ENCODE measurements at places on chromosomes 12 and 14.

- DNase-seq: no peak
Observed at GRCh38 chr12:125092872-125093680, 27.8 kb downstream of the AACS start.

DNA sequence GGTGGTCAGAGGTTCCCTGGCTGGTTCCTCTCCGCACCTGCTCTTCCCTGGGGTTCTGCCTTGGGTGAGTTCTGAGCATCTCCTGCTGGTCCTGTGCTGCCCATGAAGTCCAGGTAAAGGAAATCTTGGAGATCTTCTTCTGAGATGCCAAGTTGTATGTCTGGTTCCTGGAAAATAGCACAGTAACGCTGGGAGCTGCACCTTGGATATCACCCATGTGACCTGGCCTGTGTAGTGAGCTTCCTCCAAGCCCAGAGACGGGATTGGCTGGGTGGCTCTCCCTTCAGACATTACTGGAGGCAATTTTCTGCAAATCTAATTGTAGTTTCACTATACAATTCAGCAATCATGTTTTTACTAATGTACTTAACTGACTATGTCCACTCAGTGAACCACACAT is 1281.1 kb downstream of the TMEM121 start:
- no peak for DNase-seq

DNA sequence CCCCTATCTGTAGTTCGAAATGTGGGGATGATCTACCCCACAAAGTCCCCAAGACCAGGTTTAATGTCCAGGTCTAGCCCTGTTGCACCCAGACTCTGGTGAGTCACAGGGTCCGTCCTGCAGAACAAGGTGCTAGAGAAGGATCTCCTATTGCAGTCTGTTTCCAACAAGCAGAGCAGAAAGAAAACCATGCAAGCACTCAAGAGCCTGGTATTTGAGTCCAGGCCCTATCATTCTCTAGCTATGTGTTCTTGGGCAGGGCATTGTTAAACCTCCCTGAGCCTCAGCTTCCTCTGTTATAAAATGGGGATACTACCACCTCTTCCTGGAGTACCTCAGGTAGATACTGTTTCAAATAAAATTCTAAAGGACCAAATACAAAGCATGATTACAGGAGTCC is 24.4 kb downstream of the MAP3K9 start:
- no peak for DNase-seq

GRCh38 chr12:69821456-69822159 is 3.4 kb upstream of the MYRFL start:
- no peak for DNase-seq

DNA sequence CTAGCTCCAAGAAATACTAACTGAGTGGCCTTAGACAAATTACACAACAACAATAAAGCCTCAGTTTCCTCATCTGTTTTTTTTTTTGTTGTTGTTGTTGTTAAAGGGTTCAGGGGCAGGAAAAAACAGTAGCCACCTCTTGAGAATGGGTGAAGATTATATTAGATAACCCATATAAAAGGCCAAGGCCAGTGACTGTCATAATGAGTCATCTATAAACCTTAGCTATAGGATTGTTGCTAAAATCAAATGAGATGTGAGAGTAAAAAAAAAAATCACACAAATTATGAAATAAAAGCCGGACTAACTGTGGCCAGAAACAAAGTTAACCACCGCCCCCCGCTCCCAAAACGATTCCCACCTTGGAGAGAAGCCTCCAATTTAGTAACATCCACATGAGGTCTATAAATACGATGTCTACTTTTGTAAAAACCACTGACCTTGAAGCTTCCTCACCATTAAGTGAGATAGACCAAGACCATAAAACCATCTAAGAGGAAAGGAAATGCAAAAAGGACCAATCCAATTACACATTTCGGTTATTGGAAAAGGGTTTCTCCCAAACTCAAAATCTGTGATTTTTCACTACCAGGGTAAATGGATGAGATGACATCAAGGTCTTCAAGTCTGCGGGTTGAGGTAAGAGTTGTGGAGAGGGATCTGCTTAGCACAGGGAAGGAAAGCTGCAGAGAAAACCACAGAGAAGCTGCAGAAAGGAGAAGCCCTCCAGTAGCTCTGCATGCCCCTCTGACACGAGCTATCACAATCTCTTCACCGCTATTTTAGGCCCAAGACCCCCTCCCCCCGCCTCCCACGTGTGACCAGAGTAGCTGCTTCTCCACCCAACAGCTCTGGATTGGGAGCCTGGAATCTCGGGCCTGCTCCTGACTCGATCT is 1.0 kb downstream of the NAA25 start:
- DNase-seq: no peak

DNA sequence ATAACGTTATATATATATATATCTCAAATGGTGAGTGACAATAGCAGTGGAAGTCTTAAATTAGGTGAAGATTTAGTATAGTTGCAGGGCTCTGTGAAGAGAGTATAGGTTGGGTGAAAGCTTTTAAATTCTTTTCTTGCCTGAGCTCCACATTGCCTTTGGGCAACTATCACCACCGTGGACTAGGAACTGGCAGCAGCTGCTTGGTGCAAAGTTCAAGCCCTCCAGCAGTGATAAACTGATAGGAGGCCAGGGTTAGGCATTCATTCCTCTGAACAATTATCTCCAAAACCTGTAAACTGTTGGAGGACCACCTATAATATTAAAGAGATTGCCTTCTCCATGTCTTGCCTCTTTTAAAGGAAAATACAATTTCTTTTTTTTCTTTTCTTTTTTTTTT is 91.2 kb upstream of the ATXN7L3B start:
- no peak for DNase-seq

DNA sequence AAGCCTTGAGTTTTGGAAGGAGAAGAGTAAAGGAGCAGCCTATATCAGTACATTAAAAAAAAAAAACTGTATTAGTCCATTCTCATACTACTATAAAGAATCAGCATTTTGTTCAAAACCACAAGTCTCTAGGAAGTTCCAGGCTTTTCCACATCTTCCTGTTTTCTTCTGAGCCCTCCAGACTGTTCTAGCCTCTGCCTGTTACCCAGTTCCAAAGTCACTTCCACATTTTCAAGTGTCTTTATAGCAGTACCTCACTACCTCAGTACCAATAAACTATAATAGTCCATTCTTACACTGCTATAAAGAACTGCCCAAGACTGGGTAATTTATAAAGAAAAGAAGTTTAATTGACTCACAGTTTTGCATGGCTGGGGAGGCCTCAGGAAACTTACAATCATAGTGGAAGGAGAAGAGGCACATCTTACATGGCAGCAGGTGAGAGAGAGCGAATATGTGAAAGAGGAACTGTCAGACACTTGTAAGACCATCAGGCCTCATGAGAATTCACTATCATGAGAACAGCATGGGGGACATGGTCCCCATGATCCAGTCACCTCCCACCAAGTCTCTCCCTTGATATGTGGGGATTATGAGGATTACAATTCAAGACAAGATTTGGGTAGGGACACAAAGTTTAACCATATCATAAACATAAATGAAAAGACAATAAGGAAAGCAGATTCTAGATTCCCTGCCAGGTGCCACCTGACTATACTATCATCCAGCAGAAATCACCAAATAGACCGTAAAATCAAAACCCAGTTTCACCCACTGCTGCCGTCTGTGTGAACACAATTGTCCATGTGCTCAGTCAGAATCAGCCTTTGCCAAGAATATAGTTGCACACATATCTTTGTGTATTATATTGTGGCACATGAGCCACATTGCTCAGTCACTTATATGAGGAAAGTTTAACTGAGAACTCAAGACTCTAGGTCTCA is 27.8 kb downstream of the TOGARAM1 start:
- no peak for DNase-seq

- DNase-seq: peak; percentile 72
Observed at GRCh38 chr14:105485739-105486162, 935 bp upstream of the CRIP1 start.

GRCh38 chr14:50768680-50769079 is 62.3 kb downstream of the NIN start:
- no peak for DNase-seq

DNA sequence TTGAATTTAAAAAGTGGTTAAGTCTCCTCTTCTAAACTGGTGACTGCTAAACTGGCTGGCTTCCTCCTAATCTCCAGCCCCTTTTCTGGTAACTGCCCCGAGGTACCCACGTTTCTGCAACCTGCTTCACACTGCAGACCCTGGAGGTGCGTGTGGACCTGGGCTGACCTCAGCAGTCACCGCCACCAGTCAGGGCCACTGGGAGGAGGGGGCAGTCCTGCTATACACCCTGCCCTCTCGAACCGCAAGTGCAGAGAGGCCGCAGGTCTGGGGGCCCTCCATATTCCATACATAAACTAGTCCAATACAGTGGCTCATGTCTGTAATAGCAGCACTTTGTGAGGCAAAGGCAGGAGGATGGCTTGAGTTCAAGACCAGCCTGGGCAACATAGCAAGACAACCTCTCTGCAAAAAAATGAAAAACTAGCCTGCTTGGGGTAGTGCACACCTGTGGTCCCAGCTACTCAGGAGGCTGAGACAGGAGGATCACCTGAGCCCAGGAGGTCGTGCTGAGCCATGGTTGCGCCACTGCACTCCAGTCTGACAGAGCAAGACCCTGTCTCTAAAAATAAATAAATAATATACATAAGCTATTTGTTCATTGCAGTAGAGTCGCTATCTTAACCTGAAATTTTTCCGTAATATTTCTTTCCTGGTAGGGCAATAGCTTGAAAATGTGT is 25.6 kb downstream of the VPS37B start:
- no peak for DNase-seq

DNA sequence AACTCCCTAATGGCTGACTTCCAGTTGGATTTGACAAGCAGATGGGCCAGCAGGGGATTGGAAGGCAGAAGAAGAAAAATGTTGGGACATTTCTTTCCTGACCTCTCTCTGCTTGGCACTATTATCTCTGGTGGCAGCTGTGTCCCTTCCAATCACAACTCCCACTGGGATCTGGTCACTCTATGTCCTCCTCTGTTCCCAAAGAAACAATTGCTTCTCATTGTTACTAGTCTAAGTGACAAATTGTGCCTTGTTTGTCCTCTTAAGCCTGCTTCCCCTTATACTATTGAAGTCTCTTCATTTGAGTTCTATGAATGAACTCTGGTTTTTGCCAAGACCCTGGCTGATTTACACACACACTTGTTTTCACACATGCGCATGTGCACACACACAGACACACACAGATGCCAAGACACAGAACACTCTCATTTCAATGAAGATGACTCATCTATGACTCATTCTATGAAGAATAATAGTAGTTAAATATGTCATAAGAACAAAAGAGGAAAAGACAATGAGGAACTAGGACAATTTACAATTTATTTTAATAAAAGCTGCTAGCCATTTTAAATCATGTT is 83.0 kb upstream of the FAR2 start:
- no peak for DNase-seq

DNA sequence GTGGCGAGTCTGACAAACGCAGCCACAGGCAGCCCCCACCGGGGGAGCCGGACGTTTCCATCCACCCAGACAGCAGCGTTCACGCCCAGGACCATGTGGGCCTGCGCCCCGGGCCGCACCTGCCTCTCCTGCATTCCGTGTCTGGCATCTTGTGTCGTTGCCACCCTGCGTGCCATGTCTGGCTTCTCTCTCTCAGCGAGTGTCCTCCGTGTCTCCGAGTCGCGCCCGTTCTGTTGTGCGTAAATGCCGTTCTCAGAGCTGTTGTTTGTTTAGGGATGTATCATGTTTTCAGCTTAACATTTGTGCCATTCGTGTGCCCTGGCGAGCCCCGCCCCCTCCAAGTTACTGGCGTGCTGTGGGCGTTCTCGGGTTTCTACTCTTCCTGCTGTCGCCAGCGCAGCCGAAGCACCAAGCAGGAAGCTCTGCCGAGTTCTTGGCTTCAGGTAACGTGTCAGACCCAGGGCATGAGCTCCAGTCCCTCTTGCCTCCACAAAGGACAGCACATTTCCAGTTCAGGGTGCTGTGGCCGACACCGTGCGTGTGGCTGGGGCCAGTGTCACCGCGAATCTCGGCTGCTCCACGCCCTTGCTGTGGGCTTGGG is 34.6 kb downstream of the NOC4L start:
- DNase-seq: peak; percentile 73

DNA sequence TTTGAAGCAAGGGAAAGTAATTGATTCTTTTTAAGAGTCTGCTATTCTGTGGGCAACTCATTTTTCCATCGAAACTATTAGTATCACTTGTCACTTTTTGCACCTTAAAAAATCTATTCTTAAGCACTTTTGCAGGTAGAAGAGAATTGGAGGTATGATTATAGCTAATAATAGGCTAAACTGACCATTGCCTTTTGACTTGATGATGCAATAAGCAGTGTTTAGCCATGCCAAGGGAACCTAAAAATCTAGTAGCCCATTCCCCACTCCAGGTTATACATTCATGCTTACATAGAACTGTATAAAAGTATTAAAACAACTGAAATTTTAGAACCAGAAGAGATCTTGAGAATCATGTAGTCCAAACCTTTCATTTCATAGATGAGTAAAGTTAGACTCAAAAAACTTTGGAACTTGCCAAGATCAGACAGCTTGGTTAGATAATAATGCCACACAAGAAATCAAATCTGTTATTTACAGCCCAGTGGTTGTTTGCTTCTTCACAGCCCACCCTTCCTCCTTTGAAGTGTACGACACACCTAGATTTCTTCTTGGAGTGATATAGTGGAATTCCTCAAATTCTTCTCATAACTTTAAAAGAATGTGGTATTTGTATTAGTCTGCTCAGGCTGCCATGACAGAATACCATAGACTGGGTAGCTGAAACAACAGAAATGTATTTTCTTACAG is 21.7 kb upstream of the GARIN2 start:
- DNase-seq: no peak

- peak; percentile 34 for DNase-seq
Observed at GRCh38 chr12:109888179-109889020, 8.1 kb upstream of the GLTP start.

DNA sequence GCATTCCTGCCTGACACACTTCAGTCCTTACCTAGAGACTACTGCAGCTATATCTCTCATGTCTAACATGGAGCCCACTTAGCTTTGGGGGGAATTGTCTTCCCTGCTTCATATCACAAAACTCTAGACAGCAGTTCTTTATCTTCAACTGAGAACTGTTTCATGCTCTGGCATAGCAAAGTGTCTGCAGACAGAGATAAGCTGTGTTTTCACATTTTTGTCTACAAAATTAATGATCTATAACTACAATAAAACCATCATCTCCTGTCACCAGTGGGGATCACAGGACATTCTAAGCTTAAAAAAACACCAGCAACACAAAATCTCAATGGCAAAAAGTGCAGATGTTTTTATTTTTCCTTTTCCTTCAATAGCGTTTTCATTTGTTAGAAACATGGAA is 137.1 kb upstream of the VRK1 start:
- no peak for DNase-seq

DNA sequence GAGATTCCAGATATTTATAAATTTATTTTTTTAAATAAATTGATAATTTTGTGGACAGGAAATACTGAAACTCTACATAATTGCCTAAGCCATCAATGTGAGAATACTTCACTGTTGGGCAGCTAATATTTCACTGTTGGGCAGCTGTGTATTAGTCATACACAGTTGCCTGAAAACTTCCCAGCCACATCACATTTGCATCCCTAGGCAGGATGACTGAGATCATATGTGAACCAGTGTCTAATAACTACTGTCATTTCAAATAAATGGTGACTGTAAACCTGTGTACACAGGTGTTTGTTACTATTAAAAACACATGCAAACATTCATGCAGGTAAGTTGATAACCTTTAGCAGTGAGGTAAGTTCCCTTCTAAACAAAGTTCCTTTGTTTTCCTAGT is 43.9 kb downstream of the TMTC3 start:
- no peak for DNase-seq
